ENCODE measurements at places on chromosomes 4 and X.

DNA sequence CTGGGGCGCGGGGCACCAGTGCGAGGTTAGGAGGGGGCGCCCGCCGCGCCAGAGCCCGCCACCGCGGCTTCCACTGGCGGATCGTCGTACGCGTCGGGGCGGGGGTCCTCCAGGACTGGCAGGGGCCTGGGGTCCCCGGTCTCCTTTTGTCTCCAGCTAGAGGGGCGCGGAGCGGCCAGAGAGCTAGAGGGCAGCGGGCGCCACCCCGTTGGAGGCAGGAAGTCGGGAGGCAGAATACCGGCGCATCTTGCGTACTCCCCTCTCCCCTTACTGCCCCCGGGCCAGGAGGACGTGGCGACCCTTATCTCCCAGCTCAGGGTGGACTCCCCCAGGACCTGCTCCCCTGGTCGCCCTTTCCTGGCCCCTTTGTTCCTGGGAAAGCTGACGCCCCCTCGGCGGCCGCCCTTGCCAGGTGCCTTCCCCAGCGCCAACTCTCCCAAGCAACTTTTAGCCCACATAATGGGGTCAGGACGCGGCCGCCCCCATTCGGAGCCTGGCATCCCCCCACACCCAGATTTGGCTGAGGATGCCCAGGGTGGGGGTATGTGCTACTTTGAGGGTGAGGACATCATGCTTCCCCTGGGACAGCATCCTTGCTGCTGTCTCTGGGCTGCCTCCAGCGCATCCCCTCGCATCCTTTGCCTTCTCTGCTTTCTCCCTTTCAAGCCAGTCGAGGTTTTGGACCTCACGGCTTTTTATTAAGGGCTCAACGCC is 933 bp downstream of the CNKSR2 start:
- no peak for DNase-seq

GRCh38 chrX:108313669-108314068 is 124.6 kb downstream of the COL4A6 start:
- no peak for DNase-seq

GRCh38 chrX:155544881-155545280 is 67.9 kb downstream of the TMLHE start:
- DNase-seq: no peak

- DNase-seq: no peak
Observed at GRCh38 chr4:134911941-134912340, 710.4 kb upstream of the PABPC4L start.
